ENCODE measurements at places on chromosomes 6 and 20.

DNA sequence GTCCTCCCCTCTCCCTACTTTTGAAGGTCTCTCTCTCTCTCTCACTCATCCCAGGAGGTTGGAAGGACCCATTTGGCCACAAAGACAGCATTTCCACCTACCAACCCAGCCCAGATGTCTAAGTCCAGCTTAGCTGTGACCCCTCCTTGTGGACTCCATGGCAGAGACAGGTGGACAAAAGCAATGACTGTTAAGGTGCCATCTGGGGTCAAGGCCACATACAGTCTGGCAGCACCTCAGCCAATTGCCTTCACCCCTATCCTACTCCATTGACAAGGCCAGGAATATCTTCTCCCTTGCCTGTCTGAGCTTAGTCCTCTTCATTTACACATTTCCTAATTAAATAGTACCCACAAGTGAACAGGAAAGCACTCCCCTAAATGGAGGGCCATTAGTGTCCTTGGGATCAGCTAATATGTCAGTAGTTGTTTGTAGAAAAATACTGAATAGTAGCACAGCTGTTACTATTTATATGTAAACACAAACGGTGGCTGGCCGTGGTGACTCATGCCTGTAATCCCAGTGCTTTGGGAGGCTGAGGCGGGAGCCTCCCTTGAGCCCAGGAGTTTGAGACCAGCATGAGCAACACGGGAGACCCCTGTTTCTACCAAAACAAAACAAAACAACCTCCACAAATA is 28.8 kb downstream of the GCM1 start:
- no peak for DNase-seq

DNA sequence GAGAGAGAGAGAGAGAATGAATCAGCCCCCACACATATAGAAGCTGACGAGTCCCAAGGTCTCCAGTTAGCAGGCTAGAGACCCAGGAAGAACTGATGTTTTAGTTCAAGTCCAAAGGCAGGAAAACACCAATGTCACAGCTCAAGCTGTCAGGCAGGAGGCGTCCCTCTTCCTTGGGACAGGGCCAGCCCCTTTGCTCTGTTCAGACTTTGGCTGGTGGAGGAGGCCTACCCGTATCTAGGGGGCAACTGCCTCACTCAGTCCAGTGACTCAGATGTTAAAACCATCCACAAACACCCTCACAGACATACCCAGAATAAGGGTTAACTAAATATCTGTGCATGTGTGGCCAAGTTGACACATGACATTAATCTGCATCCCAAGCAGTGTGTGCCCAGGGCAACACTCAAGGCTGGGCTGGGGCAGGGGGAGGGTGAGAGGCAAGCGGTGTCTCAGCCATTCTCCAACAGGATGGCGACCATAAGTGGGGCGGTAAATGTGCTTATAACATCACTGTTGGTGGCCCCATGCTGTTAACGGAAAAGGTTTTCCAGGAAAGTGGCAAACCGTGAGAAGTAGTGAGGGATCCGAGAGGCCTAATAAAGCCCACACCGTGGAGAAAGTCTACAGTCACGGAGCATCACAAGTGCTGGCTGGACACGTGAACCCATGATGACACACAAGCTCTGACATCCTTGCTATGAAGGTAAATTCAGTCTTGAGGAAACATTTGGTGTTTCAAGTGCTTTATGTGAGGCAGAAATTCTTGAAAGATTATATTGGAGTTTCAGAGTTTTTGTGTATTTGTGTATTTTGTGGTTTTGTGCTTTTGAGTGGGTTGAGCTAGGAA is 28.1 kb downstream of the RAMACL start:
- no peak for DNase-seq

- no peak for DNase-seq
Observed at GRCh38 chr6:73560853-73561407, 40.1 kb upstream of the EEF1A1 start.

- DNase-seq = no peak
Observed at GRCh38 chr6:108633436-108633835, 72.7 kb downstream of the FOXO3 start.

DNA sequence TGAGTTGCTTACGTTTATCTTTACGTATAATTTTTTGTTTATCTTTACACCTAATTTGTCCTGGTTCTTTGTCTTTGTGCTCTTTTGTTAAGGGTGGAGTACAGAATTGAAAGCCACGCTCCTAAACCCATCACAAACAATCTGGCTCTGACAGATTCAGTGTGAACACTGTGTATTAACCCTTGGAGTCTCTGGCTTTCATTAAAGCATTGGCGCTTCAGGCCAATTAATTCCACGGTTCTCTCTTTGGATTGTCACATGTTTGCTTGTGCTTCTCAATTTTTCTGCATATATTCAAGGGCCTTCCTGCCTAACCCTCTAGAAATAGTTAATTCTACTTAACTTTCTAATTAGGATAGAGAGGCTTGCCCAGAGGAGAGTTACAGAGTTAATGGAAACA is 38.6 kb downstream of the NKX2-4 start:
- no peak for DNase-seq

DNA sequence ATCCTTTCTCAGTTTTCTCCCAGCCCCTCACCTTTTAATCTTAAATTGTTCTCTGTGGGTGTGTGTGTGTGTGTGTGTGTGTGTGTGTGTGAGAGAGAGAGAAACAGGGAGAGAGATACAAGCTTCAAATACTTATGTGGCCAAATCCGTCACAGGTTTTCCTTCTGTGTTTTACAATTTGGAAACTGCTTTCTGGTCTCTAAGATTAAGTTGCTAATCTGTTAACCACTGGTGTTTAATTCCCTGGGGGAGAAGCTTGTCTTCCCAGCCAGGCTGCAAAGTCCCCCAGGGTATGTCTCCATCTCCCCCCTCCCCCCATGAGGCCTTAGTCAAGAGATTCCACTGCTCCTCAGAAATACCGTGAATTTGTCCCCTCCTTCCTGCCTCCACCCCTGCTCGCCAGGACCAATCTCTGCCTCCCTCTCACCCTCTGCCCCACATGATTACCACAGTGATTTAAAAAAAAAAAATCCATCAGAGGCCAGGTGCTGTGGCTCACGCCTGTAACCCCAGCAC is 49.0 kb downstream of the RIPOR3 start:
- DNase-seq = no peak

- peak; percentile 86 for DNase-seq
Observed at GRCh38 chr6:26241033-26241895, 123.7 kb upstream of the BTN3A2 start.

DNA sequence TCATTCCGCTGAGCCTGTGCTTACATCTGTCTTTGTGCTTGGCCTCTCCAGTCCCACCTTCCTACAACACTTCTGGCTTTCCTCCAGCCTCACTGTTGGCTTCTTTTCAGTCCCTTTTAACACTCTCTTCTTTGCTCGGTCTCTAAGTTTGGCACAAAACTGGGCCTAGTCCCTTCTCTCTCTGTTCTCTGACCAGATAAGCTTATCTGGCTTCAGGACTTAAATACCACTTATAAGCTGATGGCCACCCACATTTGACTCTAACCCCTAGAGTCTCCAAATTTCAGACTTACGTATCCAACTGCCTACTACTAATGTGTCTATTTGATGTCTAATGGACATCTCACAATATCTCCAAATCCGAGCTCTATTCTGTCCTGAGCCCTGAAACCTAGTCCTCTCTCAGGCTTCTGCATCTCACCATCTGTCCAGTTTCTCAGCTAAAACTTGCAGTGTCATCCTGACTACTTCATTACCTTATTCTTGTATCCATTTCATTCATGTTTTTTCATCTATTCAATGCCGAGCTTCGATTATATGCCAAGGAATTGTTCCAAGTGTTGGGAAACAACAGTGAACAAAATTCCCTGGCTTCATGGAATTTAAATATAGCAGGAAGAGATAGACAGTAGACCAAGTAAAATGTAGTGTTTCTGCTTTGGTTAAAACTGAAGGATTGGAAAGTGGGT is 40.1 kb downstream of the TBPL1 start:
- DNase-seq = no peak

DNA sequence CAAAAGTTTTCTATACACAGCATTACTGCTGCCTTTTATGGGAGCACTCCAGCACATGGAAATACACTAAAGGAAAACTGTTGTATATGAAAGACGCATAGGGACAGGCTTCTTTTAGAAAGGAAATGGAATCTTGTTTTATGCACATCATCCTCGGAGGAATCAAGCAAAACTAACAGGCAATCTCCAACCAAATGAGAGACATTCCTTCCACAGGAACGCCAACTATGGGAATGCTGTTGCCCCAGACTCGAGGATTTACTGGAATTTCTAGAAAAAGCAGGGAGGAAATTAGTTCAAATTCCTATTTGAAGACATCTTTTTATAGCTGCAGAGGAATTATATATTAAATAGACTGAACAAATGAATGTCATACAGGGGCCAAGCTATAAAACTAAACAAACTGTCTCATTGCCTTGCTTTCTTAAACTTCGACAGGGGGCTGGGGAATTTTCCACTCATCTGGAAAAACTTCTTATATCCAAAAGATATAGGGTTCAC is 52.2 kb downstream of the LYRM4 start:
- no peak for DNase-seq

- no peak for DNase-seq
Observed at GRCh38 chr6:79072640-79073181, 5.3 kb downstream of the PHIP start.

- DNase-seq = no peak
Observed at GRCh38 chr20:54485631-54486030, 10.2 kb downstream of the DOK5 start.

- DNase-seq = no peak
Observed at GRCh38 chr6:136031982-136032381, 180.5 kb downstream of the PDE7B start.

DNA sequence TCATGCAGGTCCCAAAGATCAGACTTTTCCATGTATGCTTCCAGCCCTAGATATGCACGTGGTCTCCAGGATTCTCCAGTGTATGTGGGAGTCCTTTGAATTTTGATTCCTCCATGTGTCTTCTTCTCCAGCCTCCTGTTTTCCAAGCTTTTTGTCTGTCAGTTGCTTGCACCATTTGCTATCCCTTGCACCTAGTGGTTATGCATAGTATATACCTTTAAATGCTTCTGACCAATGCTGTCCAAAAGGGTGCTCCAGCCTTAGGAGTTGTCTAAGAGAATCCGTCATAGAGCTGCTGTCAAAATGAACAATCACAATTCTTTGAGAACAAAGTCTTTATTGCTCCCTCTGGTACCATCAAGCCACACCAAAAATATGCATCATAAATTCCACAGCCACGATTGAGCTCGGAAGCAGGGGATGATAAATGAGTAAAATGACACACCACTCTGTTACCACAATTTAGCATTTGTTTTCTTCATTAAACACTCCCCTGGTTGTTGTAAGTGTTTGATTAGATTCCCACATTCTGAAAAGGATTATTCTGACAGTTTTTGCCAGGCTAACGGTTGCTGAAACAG is 706.2 kb upstream of the GJE1 start:
- no peak for DNase-seq

DNA sequence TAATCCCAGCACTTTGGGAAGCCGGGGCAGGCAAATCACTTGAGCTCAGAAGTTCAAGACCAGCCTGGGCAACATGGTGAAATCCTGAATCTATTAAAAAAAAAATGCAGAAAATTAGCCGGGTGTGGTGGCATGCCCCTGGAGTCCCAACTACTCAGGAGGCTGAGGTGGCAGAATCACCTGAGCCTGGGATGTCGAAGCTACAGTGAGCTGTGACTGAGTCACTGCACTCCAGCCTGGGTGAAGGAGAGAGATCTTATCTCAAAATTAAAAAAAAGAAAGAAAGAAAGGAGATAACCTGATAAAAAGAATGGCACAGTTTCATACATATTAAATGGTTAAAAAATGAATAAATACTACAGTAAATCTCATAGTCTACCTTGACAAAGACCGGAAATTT is 123.6 kb upstream of the TNFAIP3 start:
- DNase-seq = peak; percentile 17

DNA sequence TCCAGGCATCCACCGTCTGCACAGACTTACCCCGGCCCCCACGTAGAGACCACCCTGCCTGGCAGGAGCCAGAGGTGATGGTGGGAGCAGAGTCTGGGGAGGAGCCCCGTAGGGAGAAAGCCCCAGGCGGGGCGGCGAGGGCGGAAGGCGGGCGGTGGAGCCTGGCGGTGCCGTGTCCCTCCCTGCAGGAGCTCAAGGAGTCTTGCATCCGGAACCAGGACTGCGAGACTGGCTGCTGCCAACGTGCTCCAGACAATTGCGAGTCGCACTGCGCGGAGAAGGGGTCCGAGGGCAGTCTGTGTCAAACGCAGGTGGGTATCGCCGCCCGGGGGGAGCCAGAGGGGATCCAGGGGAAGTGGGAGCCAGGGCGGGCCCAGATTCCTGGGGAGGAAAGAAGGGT is 6.0 kb downstream of the CLPSL1 start:
- DNase-seq = no peak

DNA sequence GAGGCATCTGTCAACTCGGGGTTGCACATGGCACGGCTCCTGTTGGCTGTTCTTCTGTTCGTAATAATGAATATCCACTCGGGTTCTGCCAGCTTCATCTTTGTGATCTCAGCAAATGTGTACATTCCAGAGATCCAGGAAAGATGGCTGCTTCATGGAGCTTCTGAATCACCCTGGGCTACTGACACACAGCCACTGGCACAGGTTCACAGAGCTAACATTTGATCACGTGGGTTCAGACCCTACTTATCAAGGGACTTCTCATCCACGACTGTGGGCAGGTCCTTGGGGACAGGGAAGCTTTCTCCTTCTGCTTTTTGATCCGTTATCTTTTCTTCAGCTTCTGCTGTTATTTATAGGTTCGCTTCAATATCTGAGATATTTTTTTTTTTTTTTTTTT is 18.1 kb downstream of the PPP1R3G start:
- DNase-seq = no peak

- peak; percentile 30 for DNase-seq
Observed at GRCh38 chr20:59765599-59766177, 161.3 kb downstream of the PHACTR3 start.

GRCh38 chr6:44192428-44193041 is 24.2 kb upstream of the MYMX start:
- DNase-seq = no peak

GRCh38 chr20:23654000-23654399 is 16.2 kb upstream of the CST3 start:
- DNase-seq = no peak

DNA sequence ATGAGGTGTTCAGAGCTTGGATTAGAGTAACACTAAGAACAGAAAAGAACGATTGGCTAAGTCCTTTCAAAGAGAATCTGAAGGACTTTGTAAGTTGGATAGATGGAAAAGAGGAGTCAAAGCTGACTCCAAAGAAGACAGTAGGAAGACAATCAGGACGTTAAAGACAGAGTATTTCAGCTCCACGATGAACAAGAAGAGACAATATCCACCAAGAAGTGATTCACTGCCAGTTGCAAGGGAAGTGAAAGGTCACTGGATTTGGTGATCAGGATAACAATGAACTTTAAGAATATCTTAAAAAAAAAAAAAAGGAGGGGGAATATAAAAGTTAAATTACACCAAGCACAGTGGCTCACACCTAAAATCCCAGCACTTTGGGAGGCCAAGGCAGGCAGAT is 17.9 kb downstream of the REPS1 start:
- no peak for DNase-seq

- DNase-seq = no peak
Observed at GRCh38 chr20:60215816-60216730, 257.9 kb downstream of the CDH26 start.
